Left lung (tissue), 14 donors: ENCODE measurements at places on chromosomes 3 and 15. TPM values are rescaled to one million over a fixed set of nuclear protein-coding genes. Genes with fewer than 3 reads are reported as not detected.
A peak's percentile ranks its signal among the peaks of the same experiment; 100 is the strongest.

Gene CD47
- 142 TPM for polyA plus RNA-seq

DNA sequence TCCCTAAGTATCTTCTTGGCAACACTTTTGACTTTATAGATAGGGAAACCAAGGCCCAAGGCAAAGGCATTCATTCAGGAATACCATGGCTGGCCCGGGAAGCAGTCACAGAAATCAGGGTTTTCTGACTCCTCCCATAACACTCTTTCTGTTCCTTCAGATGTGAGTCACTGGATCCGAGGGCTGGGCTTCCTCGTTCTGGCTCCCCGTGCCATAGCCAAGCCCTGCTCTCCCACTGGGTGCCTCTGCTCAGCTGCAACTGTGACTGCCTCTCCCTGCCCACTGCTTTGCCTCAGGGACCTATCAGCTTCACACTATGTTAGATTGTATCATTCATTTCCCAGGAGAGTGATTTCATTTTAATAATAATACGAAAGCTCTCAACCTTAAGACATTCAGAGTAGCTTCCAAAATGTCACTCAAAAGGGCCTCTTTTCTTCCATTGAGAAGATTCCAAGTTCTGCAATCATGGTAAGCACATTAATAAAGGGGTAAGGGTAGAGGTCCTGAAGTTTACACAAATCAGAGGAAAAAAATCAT is 50.2 kb downstream of the GABRB3 start:
- no peak for DNase-seq

- no peak for DNase-seq
Measured at GRCh38 chr3:70832834-70833205, 520.4 kb upstream of the MDFIC2 start.

GRCh38 chr3:169241630-169241990 is 421.9 kb downstream of the MECOM start:
- peak; percentile 42 for DNase-seq
